ENCODE measurements at places on chromosomes 3 and 15.

DNA sequence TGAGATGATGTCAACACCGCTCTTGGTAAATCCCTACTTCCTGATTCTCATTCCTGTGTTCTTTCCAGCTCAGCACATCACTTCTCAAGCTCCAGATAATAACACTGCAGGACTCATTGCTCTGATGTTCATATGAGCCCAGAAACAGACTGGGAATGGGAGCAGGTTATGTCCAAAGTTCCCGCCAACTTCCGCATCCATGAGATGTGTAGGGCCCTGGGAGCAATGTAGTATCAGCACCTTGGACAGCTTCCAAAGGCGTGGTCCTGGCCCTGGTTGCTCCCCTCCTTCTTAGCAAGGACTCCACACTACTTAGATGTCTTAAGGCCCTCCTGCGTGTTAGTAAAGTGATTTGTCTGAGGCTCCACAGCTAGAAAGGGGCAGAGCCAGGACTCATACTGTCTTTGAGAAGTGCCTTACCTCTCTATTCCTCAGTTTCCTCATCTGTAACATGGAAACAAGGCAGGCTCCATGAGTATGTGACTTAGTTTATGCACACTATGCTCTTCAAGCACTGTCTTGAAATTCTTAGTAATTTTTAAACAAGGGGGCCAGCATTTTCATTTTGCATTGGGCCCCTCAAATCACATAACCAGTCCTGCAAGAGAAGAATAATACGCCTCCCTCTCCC is 27.9 kb upstream of the SLC6A1 start:
- peak; percentile 44 for DNase-seq

DNA sequence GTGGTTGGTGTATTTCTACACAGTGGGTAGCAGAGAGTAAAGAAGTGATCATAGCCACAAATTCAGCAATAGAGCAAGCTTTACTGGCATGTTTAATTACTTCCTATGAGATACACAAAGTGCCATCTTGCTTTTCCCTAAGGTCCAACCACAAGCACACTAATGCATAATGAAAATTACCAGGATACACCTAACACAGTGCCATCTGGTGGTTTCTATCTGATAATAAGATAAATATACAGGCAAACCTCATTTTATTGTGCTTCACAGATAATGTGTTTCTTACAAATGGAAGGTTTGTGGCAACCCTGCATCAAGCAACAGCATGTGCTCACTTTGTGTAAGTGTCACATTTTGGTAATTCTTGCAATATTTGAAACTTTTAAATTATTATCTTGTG is 223.0 kb downstream of the NSUN3 start:
- DNase-seq, result peak; percentile 23

DNA sequence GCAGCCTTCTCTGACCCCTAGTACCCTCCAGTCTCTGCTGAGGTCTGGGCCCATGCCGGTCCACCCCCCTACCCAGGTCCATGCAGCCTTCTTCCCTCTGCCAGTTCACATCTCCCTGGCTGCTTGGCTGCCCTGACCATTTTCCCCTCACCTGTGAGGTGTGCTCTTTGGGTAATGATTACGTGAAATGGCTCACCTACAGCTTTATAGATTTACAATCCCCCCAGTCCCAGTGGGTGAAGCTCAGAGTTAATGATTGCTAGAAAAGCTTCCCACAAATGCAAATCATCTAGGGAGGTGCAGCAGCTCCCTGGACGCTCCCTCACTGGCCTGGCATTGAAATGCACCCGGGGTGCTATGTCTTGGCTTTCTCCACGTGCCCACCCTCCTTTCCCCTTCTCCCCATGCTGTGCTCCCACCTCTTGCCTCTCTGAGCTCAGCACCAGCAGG is 18.7 kb downstream of the PAQR5 start:
- no peak for DNase-seq

GRCh38 chr15:75836959-75837334 is 6.3 kb upstream of the UBE2Q2 start:
- peak; percentile 48 for DNase-seq

- no peak for DNase-seq
Observed at GRCh38 chr3:123783811-123784210, 100.3 kb downstream of the MYLK start.

- DNase-seq, result no peak
Observed at GRCh38 chr15:89389841-89390603, 55.4 kb upstream of the POLG start.

DNA sequence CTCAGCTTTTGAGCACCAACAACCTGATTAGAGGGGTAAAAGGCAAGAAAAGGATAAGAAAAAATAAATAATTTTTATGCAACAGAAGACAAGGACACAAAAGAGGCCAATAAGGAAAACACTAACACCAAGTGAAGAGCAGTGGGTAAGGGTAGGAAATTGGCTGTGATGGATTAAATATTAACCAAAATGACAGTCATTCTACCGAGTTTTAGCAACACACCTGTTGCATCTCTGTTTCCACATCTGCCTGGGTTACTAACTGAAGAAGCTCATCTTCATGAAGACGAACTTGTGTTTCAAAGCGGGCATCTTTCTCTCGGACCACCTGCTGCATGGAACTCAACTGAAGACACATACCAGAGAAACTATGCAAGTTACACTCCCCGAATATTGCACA is 30.1 kb downstream of the GOLGB1 start:
- no peak for DNase-seq
